ENCODE measurements at places on chromosomes 4 and X.

DNA sequence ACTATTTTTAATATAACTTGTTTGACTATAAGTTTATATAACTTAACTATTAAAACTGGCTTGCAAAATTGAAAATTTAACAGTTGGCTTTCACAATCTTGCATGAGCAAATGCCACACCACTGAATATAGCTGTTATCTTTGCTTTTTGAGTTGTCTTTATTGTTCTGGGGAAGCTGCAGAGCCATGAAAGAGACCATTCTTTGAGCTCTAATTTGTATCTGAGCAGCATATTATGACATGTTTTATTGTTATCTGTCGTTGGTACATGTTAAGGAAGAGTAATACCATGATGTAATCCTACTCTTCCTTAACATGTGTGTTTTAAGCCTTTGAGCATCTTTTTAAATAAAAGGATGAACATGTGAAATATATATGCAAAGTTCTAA, 97.1 kb upstream of the ANK2 start:
- DNase-seq: no peak

- DNase-seq: no peak
Measured at GRCh38 chr4:94897023-94897422, 139.3 kb downstream of the BMPR1B start.

GRCh38 chr4:125331116-125331515, 16.4 kb downstream of the FAT4 start:
- no peak for DNase-seq

DNA sequence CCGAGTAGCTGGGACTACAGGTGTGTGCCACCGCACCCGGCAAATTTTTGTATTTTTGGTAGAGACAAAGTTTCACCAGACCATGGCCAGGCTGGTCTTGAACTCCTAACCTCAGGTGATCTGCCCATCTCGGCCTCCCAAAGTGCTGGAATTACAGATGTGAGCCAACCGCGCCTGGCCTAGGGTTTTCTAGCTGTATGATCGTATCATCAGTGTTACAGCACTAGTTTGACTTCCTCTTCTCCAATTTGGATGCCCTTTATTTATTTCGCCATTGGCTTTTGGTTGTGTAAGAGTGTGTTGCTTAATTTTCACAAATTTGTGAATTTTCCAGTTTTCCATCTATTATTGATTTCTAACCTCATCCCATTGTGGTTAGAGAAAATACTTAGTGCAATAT, 5.2 kb downstream of the TKTL1 start:
- DNase-seq: no peak

DNA sequence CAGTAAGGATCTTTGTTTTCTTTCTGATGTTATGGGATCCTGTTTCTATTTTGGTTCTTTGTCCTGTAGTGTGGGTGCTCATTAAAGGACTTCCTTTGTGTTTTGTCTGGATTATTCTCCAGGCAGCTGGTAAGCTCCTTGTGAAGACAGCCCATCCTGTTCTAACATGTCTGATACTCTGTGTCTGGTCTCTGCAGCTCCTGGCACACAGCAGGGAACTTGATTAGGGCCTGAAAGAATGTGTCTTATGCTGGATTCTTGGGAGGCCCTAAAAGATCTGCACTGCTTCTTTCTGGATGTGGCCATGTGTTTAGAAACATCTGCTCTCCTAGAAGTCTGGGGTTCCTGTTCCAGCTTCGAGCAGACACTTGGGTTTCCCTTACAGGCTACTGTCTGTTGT, 38.1 kb upstream of the ATXN3L start:
- DNase-seq: no peak

DNA sequence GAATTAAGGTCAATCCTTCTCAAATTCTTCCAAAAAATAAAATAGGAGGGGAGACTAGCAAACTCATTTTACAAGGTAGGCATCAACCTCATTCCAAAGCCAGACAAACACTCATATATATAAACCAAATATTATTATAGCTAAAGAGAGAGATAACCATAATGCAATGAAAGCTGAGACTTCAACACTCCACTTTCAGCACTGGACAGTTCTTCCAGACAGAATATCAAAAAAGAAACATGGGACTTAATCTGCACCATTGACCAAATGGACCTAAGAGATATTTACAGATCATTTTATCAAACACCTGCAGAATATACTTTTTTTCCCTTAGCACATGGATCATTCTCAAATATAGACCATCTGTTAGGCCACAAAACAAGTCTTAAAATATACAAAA, 15.5 kb upstream of the EDA2R start:
- DNase-seq: no peak

- DNase-seq: no peak
Measured at GRCh38 chrX:32480019-32480418, 731.3 kb downstream of the DMD start.

DNA sequence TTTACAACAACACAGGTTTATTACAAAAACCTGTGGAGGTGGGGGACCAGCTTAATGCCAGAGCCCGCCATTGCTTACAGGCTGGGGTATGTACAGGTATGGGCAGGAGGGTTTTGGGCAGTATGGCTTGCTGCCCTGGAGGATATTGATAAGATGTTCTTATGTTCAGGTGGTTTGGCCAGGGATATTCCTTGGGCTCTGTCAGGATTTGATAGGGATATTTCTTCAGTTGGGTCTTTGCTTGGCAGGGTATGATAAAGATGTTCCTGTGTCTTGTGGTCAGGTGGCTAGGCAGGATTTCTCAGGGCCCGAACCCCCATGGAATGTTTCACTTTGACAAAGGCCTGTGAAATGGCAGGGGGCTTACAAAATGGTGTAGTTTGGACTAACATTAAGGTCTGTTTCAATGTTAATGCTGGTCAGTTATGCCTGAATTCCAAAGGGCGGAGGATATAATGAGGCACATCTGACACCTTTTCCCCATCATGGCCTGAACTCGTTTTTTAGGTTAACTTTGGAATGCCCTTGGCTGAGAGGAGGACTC, 3.1 kb downstream of the MGST2 start:
- DNase-seq: no peak

Data from activated CD8-positive, alpha-beta memory T cell treated with anti-CD3 and anti-CD28 coated beads for 1 hour (primary cell).